Ovary (tissue), 10 donors: ENCODE measurements at places on chromosomes 6 and 20. TPM values are rescaled to one million over a fixed set of nuclear protein-coding genes. Genes with fewer than 3 reads are reported as not detected.

SYTL3 gene
- total RNA-seq: 2.4 TPM

- no peak overlapping the region for H3K27ac ChIP-seq
- H3K27me3 ChIP-seq: no peaks in the 10 kb centered on the region
- no peak for DNase-seq
- no peak overlapping the region for H3K4me3 ChIP-seq
Observed at GRCh38 chr6:2376429-2377355, 131.3 kb upstream of the GMDS start.

DNA sequence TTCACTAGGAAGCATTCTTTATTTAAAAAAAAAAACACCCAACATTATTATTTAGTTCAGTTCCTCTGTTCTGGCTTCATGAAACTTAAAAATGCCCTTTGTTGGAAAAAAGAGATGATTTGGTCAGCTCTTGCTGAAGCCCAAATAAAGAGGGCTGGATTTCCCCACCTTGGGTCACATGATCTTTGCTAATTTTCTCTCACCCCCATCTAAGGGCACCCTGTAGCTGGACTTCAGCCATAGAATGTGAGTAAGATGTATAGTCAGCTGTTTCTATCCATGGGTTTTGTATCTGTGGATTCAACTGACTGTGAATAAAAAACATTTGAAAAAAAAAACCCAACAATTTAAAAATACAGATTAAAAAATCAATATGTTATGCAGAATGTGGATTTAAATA, 213.9 kb upstream of the SULF2 start:
- no peaks in the 10 kb centered on the region for H3K36me3 ChIP-seq
- H3K4me3 ChIP-seq: no peak overlapping the region
- H3K27ac ChIP-seq: no peak overlapping the region
- DNase-seq: no peak

DNA sequence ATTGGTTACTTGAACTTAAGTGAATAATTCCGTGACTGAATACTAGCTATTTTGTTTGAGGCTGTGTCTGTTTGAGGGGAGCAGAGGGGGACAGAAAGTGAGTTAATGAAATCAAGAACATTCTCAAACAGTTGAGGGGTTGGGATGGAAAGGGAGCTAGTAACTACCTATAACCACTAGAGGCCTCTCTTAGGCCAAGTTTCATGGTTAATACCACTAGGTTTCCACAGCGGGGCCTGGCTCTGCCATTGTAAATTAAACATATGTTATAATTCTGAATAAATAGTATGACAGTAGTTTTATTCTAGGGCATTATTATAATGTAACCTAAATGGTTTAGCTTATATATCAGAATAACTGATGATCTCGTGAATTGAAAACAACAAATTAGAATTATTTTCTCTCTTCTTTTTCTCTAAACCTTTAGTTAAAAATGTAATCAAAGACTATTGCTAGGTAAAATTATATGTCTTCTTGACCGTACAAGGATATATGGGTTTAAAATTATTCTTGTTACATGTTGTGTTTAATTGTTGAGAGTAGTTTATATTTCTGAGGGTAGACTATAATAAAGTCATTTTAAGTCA, 108.1 kb downstream of the BCKDHB start:
- no peaks in the 10 kb centered on the region for H3K27me3 ChIP-seq
- H3K4me1 ChIP-seq: no peaks in the 10 kb centered on the region
- H3K4me3 ChIP-seq: no peak overlapping the region

TTLL9 gene
- total RNA-seq: 0.47 TPM

DNA sequence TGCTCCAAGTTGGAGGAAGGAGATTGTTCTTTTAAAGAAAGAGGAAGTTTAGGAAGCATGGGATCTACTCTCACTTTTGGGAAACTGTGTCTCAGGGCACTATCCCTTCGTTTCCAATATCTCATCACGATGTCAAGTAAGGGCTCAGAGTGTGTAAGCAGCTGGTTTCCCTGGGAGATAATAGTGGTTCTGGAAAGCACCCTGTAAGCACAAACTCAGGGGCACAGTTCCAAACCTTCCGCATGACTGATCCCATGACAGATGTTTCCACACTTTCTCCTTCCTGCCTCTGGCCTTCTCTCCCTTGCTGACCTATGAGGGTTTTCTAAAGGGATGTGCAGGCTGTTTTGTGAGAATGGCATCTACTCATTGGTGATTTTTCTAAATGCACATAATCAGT, 33.9 kb downstream of the ADTRP start:
- H3K4me3 ChIP-seq: no peak overlapping the region
- peaks cover 9% of the 10 kb centered on the region for H3K4me1 ChIP-seq
- H3K27ac ChIP-seq: no peak overlapping the region
- DNase-seq: no peak
- no peaks in the 10 kb centered on the region for H3K36me3 ChIP-seq
- H3K27me3 ChIP-seq: no peaks in the 10 kb centered on the region

DNA sequence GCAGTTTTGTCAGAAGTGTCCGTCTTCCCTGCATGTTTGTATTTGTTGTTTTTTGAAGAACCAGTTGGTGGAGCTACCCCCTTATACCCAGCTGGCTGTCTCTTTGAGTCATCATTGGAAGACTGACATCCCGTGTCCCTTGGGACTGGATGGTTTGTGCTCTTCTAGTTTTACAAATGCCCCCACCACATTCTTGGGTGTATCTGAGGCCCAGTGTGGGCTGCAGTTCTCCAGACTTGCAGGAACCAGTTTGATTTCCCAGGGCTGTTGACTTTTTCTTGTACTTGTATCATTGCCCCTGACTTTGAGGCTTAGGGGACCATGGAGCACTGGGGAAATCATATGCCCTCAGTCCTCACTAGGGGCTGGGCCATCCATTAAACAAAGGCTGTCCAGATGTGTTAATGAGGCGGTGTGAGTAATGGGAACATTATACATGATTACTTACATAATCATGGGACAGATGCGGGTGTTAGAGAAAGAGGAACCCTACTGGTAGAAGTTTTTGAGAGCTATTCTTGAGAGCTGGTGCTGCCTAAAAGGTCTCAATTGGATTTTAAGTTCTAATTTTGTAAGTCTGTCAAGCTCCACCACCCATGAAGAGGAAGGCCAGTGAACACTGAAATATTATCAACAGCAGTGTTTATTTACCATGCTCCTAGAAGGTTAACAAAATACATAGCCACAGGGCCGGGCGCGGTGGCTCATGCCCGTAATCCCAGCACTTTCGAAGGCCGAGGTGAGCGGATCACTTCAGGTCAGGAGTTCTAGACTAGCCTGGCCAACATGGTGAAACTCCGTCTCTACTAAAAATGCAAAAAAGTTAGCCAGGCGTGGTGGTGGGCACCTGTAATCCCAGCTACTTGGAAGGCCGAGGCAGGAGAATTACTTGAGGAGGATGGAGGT, 8.5 kb downstream of the JARID2 start:
- DNase-seq: no peak
- no peak overlapping the region for H3K27ac ChIP-seq
- peaks cover 9% of the 10 kb centered on the region for H3K4me1 ChIP-seq
- H3K36me3 ChIP-seq: no peaks in the 10 kb centered on the region
- no peak overlapping the region for H3K4me3 ChIP-seq

DNA sequence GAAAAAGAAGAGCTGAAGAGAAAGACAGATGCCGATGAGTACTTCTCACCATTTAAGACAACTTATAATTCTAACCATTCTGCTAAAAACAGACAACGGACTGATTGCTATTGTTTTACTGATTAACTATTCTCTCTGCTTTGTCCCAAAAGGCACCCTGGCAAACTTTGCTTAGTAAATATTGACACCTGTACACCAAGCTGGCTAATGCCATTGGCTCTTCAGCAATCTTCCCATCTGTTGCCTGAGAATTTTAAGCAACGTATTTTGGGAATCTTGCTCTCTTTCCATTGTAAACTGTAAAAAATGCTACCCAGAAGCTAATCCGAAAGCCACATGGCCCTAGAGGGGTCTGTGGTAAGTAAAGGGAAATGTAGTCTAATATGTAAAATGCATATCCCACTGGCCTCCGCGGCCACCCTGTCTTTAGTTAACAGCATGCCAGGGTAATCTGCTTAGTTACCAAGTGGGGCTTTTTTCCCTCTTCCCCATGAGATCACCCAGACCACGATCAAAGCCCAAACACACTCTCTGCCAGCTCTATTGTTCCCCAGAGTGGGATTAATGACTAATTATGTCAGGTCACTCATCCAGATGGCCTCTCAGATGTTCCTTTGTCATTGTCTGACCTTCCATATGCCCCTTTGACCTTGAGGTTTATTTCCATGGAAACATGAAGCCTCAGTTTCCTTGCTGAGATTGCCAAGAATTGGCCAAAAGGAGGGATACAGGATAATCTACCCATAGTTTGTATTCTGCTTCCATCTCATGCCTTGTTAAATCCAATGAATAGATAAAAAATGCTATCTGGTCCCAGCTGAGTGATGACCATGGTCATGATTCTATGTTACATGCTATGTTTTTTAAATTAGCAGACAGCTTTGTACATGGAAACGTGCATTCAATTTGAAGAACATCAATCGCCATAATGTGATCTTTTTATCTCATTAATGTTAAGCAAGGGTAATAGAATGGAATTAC, 216.4 kb upstream of the MCHR2 start:
- no peaks in the 10 kb centered on the region for H3K36me3 ChIP-seq
- no peak overlapping the region for H3K27ac ChIP-seq
- H3K27me3 ChIP-seq: no peaks in the 10 kb centered on the region
- DNase-seq: no peak

GRCh38 chr6:130671119-130671518, 156.1 kb upstream of the SMLR1 start:
- H3K4me3 ChIP-seq: no peak overlapping the region
- no peak for DNase-seq

GRCh38 chr6:95614094-95614493, 36.8 kb downstream of the MANEA start:
- H3K27ac ChIP-seq: no peak overlapping the region
- no peaks in the 10 kb centered on the region for H3K27me3 ChIP-seq
- no peak for DNase-seq
- H3K4me1 ChIP-seq: no peaks in the 10 kb centered on the region
- no peaks in the 10 kb centered on the region for H3K36me3 ChIP-seq
- H3K4me3 ChIP-seq: no peak overlapping the region

LINC00237 gene
- 0.72 TPM for total RNA-seq
